ENCODE measurements at places on chromosomes 1 and 21. TPM values are rescaled to one million over a fixed set of nuclear protein-coding genes. Genes with fewer than 3 reads are reported as not detected.

Gene SPRR1A
- not detected for total RNA-seq

Gene SEC16B
- 1.9 TPM for total RNA-seq

DNA sequence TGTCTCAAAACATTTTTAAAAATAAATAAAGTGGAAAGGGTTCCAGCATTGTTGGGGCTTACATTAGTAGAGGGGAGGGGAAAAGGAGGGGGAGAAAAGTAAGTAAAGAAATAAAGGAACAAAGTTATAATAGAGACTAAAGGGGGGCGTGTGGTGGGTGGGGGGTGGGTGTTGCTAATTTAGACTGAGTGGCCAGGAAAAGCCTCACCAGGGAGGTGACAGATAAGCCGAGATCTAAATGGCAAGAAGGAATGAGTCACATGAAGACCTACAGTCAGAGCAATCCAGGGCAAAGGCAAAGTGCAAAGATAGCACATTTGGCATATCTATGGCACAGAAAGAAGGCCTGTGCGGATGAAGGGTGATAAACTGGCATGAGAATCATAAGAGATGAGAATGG, 7.5 kb downstream of the MPL start:
- H3K36me3 ChIP-seq: no peaks in the 10 kb centered on the region
- H3K27ac ChIP-seq: peak overlapping the region; percentile 99
- no peaks in the 10 kb centered on the region for H3K27me3 ChIP-seq
- H3K4me1 ChIP-seq: peaks cover 65% of the 10 kb centered on the region

GRCh38 chr1:39177706-39178105, 26.8 kb upstream of the MACF1 start:
- H3K27ac ChIP-seq: no peak overlapping the region
- DNase-seq: no peak
- peaks cover 59% of the 10 kb centered on the region for H3K4me1 ChIP-seq

DNA sequence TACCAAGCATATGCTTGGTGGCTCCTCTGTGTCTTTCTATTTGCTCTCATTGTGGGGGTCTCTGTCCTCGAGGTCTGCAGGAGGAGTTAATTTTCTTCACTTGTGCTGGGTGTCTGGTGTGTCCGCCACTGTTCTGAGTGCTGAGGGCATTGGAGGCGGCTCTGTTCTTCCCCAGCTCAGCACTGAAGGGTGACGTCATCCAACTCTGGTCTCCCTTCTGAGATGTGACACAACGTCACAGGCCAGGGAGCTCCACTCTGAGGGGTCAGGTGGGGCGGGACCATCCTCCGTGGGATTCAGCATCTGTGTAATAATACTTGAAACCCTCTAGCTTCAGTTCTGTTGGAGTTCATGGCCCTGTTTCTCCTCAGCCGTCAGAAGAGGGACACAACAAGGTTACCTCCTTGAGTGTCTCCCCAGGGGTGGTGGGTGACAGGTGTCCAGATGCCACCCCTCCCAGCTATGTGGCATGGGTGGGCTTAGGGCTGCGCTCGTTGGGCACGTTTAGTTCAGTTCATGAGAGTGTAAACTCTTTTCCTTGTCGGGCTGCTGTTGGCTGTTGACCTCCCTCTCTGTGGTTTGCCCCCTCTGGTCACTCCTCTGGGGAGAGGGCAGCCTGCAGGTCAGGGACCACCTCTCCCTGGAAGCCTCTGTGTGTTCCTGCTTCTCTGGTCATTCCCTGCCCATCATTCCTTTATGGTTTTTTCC, 3.1 kb downstream of the IBA57 start:
- no peaks in the 10 kb centered on the region for H3K36me3 ChIP-seq
- H3K4me1 ChIP-seq: peaks cover 29% of the 10 kb centered on the region
- DNase-seq: no peak
- H3K27me3 ChIP-seq: no peaks in the 10 kb centered on the region
- no peak overlapping the region for H3K4me3 ChIP-seq

DNA sequence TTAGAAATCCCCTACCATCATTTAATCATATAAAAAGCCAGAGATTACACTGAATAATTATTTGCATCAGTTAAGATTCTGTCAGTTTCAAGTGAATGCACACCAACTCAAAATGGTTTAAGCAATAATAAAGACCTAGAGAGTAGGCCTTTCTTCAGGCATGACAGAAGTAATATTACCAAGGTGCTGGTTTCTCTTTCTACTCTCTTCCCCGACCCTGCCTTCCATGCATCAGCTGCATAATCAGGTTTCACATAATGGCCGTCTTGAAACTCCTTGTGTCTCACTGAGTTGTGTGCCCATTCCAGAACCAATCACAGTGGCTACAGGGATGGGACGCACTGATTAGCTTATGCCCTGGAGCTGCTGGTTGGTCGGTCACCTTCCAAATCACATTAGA, 103.5 kb upstream of the SERTAD4 start:
- no peak overlapping the region for H3K4me3 ChIP-seq
- no peaks in the 10 kb centered on the region for H3K4me1 ChIP-seq
- H3K27ac ChIP-seq: no peak overlapping the region
- no peak for DNase-seq

Gene OR2T11
- not detected for total RNA-seq

Gene FHL3
- total RNA-seq: 15.8 TPM

- no peak overlapping the region for H3K27ac ChIP-seq
- no peak overlapping the region for H3K4me3 ChIP-seq
- peaks cover 10% of the 10 kb centered on the region for H3K4me1 ChIP-seq
- DNase-seq: no peak
- peaks cover 71% of the 10 kb centered on the region for H3K36me3 ChIP-seq
- no peaks in the 10 kb centered on the region for H3K27me3 ChIP-seq
Measured at GRCh38 chr1:22525646-22526045, 37.6 kb upstream of the EPHA8 start.

- peaks cover 10% of the 10 kb centered on the region for H3K4me1 ChIP-seq
- peaks cover 99% of the 10 kb centered on the region for H3K36me3 ChIP-seq
- no peaks in the 10 kb centered on the region for H3K27me3 ChIP-seq
- H3K4me3 ChIP-seq: no peak overlapping the region
Measured at GRCh38 chr1:160326418-160326817, 16.6 kb downstream of the COPA start.

DNA sequence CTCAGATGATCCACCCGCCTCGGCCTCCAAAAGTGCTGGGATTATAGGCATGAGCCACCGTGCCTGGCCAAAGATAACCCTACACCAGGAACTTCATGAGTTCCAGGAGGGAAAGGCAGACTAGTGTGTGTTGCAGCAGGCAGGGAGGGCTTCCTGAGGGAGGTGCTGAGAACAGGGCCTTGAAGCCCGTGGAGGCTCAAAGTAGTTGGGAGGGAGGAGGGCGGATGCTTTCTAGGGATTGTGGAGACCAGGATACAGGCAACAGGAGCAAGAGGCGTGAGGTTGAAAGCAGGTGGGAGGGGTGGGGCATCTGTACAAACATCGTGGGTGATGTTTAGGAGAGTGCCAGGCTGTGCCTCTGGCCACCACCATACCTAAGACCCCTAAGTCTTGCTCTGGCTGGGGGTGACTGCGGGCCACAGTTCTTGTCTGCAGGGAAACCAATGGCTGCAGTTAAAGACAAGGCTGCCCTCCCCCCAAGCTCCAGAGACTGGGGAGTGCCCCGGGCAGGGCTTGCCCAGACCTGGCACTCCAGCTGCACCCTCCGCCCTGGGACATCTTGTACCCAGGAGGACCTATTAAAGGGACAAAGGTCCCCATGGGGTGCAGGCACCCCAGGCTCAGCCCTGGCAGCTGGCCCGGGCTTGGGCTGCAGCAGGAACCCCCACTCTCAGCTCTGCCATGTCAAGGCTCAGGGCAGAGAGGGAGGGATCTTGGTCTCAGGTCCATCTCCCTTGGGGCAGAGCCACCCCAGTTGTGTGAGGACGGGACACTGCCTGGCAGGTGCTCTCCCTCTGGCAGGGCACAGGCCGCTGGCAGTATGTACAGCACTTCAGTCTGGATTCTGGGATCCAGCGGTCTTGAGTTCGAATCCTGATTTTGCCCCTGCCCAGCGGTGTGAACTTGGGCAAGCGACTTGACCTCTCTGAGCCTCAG, 22.1 kb upstream of the CASZ1 start:
- DNase-seq: peak; percentile 30
- H3K4me3 ChIP-seq: no peak overlapping the region
- H3K27me3 ChIP-seq: peaks cover 7% of the 10 kb centered on the region
- H3K4me1 ChIP-seq: peaks cover 44% of the 10 kb centered on the region
- H3K36me3 ChIP-seq: no peaks in the 10 kb centered on the region

GRCh38 chr1:56174176-56174885, 405.0 kb downstream of the PLPP3 start:
- H3K4me1 ChIP-seq: peaks cover 9% of the 10 kb centered on the region
- no peak for DNase-seq
- no peak overlapping the region for H3K27ac ChIP-seq
- no peak overlapping the region for H3K4me3 ChIP-seq

- H3K27ac ChIP-seq: no peak overlapping the region
- H3K4me1 ChIP-seq: peaks cover 9% of the 10 kb centered on the region
- H3K4me3 ChIP-seq: no peak overlapping the region
- DNase-seq: no peak
- H3K36me3 ChIP-seq: no peaks in the 10 kb centered on the region
Measured at GRCh38 chr1:185652348-185652747, 81.8 kb upstream of the HMCN1 start.

Gene TMPRSS2
- total RNA-seq: not detected

DNA sequence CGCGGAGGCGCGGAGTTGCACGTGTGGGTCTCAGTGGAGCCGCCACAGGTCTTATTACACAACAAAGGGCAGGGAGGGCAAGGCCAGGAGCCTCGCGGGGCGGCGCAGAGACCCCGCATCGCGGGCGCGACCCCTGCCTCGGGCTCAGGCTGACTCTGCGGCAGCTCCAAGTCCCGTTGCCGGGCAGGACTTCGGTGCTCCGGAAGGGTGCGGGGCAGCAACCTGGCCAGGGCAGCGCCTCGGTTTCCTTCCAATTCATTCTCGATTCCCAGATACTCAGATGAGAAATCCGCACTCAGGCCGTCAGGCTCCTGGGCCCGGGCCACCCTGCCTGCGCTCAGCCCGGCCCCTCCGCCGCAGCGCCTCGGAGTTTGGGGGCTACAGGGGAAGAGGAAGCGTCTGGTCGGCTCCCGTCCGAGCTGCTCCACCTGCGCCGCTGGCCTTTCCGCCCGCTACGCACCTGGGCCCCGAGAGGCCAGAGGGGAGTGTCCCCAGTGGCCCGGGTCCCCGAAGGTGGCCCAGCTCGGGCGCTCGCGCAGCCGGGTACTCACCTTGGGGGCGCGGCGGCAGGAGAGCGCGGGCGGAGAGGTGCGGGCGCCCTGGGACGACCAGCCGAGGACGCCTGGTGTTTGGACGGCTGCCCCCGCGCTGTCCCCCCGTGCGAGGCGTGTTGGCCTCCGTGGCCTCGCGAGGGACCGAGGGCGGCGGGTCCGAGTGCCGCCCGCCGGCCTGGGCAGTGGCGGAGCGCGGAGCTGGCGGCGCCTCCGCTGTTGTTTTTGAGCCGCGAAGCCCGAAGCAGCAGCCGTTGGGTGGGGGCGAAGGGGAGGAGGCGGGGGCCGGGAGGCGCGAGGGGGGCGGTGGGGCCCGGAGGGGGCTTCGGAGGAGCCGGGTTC, 1.1 kb upstream of the PRDM16 start:
- H3K27me3 ChIP-seq: peaks cover 92% of the 10 kb centered on the region
- H3K27ac ChIP-seq: peak overlapping the region; percentile 96
- H3K36me3 ChIP-seq: no peaks in the 10 kb centered on the region
- H3K4me3 ChIP-seq: peak overlapping the region; percentile 87
- peaks cover 74% of the 10 kb centered on the region for H3K4me1 ChIP-seq
- peak; percentile 20 for DNase-seq

- DNase-seq: no peak
- peaks cover 7% of the 10 kb centered on the region for H3K4me1 ChIP-seq
- H3K36me3 ChIP-seq: no peaks in the 10 kb centered on the region
- peaks cover 75% of the 10 kb centered on the region for H3K27me3 ChIP-seq
- H3K27ac ChIP-seq: no peak overlapping the region
Measured at GRCh38 chr1:25009671-25010262, 79.7 kb upstream of the RUNX3 start.

Gene IFI44L
- total RNA-seq: 5.4 TPM

Gene RNF186
- not detected for total RNA-seq

Gene ITSN1
- total RNA-seq: 41.9 TPM

DNA sequence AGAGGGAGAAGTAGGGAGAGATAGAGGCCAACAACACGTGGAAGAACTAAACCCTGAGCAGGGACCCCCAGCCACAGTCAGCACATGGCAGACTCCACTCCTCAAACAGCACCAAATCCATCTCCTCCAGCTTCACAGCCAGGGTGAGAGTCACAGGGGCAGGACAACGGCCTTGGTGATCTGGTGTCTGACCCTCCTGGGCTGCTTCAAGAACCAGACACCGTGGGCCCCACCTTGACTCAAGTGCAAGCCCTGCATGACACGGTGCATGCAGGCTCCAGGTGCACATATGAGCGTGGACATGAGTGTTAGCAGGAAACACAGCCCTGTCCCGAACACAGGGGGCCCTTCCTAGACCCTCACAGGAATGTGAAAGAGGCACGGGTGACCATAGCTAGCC, 21.9 kb downstream of the S100A7 start:
- no peak for DNase-seq
- H3K4me3 ChIP-seq: no peak overlapping the region
- H3K27me3 ChIP-seq: peaks cover 47% of the 10 kb centered on the region
- no peaks in the 10 kb centered on the region for H3K36me3 ChIP-seq
- no peaks in the 10 kb centered on the region for H3K4me1 ChIP-seq

GRCh38 chr1:147236959-147237791, 5.3 kb upstream of the CHD1L start:
- H3K4me1 ChIP-seq: peaks cover 4% of the 10 kb centered on the region
- H3K27me3 ChIP-seq: no peaks in the 10 kb centered on the region
- H3K4me3 ChIP-seq: no peak overlapping the region
- H3K27ac ChIP-seq: no peak overlapping the region

Gene AKT3
- 20.6 TPM for total RNA-seq

GRCh38 chr1:247531937-247532336, 4.3 kb downstream of the OR2C3 start:
- peaks cover 31% of the 10 kb centered on the region for H3K27me3 ChIP-seq
- H3K36me3 ChIP-seq: no peaks in the 10 kb centered on the region
- no peaks in the 10 kb centered on the region for H3K4me1 ChIP-seq
- H3K27ac ChIP-seq: no peak overlapping the region

- H3K4me1 ChIP-seq: peaks cover 11% of the 10 kb centered on the region
- H3K27ac ChIP-seq: no peak overlapping the region
- H3K36me3 ChIP-seq: no peaks in the 10 kb centered on the region
- no peak overlapping the region for H3K4me3 ChIP-seq
Measured at GRCh38 chr1:22846458-22846857, 126.2 kb downstream of the LACTBL1 start.

Data from left ventricle myocardium inferior (tissue), 1 donor.